ENCODE measurements at places on chromosomes 16 and 17.

GRCh38 chr17:17445296-17445924, 31.4 kb upstream of the MED9 start:
- DNase-seq: no peak

- no peak for DNase-seq
Measured at GRCh38 chr16:50595859-50596258, 47.7 kb downstream of the NKD1 start.

- DNase-seq: no peak
Measured at GRCh38 chr17:60675997-60676396, 1.7 kb upstream of the BCAS3 start.

DNA sequence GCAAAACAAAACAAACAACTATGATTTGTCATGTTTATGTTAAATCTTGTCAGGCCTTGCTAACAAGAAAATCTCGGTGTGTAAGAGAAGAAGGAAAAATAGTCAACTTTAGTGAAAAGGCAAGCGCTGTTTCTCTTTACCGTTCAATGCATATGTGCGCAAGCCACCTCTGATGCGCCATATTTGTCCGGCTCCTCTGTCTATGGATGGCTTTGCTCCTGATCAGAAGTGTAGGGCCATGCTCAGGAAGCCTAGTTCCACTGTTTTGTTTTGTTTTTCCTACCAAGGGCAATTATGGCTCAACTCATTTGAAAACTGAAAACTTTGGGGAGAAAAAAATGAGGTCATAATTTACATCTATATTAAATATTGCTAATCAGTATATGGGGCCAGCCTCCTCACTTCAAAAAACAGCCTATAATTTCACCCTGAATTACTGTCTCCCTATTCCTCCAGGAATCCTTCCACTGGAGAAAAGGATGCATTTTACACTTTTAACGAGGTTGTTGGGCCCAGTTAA, 4.5 kb downstream of the MAF start:
- DNase-seq: no peak

DNA sequence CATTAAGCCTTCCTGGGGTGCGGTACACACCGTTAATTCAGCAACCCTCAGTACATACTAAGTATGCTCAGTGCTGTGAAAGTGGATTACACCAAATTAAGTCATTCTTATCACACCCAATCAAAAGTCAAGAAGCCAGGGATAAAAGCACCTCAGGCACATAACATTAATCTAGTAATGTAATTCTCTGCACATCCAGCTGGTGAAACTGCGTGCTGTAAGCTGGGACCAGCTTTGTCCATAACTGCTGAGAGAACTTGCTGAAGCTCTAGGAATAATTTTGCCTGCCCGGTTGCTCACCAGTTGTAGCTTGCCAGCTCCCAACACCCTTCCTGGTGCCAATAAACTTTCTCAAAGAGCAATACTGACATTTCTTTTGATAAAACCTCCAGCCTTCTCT, 44.9 kb downstream of the SLC47A1 start:
- no peak for DNase-seq

DNA sequence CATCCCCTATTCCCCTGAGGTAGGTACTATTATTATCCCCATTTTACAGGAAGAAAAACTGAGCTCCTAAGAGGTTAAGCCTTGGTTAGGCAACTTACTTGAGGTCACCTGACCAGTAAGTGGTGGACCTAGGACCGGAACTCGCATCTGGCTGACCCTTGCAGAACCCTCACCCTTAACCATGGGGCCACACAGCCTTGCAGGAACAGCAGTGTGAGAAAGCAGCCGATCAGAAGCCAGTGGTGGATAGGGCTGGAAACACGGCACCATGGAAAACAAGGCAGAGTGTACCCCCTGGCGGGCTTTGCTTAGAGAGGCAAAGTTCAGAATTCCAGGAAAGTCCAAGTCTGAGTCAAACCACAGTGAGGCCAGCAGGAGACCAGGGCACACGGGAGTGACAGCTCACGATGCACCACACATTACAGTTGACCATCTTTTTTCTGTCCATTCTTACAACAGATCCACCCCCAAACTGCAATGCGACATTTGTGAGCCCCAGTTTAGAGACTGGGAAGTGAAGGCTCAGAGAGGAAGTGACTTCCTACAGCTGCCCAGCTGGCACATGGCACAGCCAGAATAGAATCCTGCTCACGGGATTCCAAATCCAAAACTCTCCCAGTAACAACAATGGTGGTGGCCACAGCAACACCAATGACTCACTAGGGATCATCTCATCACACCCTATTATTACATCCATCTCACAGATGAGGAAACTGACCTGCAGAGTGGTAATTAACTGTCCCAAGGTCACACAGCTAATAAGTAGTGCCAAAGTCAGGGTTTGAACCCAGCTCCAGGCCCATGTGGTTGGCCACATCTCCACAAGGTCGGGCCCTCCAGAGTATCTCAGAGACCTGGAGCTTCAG, 20.3 kb downstream of the KIFC3 start:
- DNase-seq: no peak

- DNase-seq: no peak
Measured at GRCh38 chr16:2912330-2913199, 834 bp downstream of the FLYWCH1 start.

DNA sequence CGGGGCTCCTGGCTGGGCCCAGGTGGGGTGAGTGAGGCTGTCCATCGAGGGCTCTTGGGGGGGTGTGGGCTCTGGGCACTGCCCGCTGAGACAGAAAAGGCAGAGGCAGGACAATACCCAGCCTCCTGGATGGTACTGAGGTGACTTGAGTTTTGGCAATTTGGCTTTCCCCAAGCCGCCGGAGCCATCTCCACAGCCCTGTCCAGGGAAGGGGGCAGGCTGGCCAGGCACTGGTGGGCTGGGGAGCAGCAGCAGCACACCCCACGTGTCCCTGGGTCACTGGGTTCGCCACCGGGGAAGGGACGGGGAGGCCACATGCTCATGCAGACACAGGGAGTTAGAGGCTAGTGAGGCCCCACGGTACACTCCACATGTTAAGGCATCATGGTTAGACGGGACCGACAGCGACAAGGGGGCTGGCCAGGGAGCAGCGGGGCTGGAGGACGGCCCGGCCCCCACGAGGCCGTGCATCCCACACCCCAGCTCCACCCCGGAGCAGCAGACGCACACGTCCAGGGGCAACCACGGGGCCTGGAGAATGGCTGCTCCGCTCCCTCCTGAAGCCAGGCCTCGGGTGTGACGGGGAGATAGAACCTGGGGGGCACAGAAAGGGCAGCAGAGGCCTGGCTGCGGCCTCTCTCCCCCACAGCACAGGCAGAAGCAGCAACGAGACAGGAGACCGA, 3.0 kb downstream of the ARHGDIA start:
- no peak for DNase-seq

GRCh38 chr17:81414756-81415516, 19.7 kb downstream of the BAHCC1 start:
- DNase-seq: no peak

GRCh38 chr16:22675745-22676540, 138.0 kb upstream of the HS3ST2 start:
- no peak for DNase-seq

DNA sequence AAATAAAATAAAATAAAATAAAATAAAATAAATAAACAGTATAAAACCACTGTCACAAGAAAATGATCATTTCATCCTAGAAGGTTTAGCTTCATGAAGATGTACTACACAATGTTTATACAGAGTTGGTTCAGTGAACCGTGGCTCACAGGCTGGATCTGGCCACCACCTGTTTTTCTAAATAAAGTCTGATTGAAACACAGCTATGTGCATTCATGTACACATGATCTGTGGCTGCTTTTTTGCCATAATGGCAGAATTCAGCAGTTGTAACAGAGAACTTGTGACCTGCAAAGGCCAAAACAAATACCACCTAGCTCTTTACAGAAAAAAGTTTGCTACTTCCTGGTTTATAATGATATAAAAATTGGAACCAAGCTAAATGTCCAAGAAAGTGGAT, 12.6 kb upstream of the RPRML start:
- no peak for DNase-seq

DNA sequence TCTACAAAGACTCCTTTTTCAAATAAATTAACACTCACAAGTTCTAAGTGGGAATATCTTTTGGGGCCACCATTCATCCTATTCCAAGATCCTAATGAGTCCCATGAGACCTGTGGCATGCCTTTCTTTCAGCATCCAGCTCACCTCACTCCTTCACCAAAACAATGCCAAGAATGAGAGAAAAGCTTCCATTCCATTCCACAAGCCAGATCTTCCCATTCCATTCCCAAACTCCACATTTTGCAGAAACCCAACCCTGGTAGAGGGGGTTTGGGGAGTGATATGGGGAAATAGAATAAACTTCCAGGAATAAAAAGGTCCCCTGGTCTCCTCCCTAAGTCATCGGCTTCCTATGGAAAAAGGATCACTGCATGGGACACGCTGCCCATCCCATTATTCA, 392.2 kb downstream of the NPIPA8 start:
- no peak for DNase-seq

- no peak for DNase-seq
Measured at GRCh38 chr16:3143598-3144320, 8.9 kb downstream of the ZNF213 start.

- no peak for DNase-seq
Measured at GRCh38 chr17:12047681-12048376, 27.2 kb downstream of the MAP2K4 start.

GRCh38 chr16:67372664-67373063, 20.6 kb downstream of the TPPP3 start:
- no peak for DNase-seq

DNA sequence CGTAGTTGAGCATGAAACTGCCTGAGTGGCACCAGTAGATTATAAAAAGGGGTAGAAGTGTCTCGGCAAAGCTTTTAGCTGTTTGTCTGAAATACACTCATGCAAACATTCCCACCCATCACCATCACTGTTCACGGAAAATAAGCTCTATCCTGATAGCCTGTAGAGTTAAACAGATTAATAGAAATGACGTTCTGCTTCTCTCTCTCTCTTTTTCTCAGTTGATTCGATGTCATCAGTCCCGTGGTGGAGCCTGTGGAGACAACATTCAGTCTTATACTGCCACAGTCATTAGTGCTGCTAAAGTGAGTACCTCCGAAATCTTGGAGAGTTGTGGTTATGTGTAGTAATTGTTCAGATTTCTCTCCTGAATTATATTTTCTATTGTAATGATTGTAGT, 224.7 kb downstream of the BCAS3 start:
- no peak for DNase-seq

- no peak for DNase-seq
Measured at GRCh38 chr17:49146620-49147306, 14.2 kb downstream of the B4GALNT2 start.

DNA sequence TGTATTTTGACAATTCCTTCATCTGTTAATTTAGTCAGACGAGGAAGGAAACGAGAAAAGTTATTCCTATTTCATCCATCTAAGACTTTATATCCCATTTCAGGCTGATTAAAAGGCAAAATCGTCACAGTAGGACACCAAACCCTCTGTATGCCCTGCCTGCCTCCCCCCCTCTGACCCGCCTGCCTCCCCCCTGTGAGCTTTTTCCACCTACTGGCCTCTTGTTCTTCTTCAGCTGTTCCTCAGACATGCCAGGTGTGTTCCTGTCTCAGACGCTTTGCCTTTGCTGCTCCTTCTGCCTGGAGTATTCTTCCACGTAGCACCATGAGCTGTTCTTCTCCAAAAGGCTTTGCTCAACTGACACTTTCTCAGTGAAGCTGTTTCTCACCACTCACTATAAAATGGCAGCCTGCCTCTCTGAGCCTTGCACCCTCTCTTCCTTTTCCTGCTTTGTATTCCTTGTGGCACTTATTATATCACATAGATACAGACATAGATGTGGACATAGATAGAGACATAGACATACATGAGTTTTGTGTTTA, 723.4 kb downstream of the MAF start:
- no peak for DNase-seq

GRCh38 chr16:73793260-73793659, 503.4 kb upstream of the PSMD7 start:
- DNase-seq: no peak

Measured in activated CD8-positive, alpha-beta memory T cell treated with anti-CD3 and anti-CD28 coated beads for 1 hour (primary cell).